ENCODE measurements at places on chromosomes 3 and 15. TPM values are rescaled to one million over a fixed set of nuclear protein-coding genes. Genes with fewer than 3 reads are reported as not detected.

GOLGA8T gene
- total RNA-seq = not detected

CEMIP gene
- total RNA-seq = 0.21 TPM

CALML4 gene
- total RNA-seq = 5.2 TPM

GOLIM4 gene
- total RNA-seq = 3.6 TPM

HTR3D gene
- total RNA-seq = not detected

FAM3D gene
- total RNA-seq = not detected

DNAH12 gene
- 0.63 TPM for total RNA-seq

WDR49 gene
- 4.8 TPM for total RNA-seq

PLA2G4D gene
- total RNA-seq = not detected

TMEM212 gene
- not detected for total RNA-seq

All from mononuclear cell (primary cell).